ENCODE measurements at places on chromosomes 16 and 17.
A peak's percentile ranks its signal among the peaks of the same experiment; 100 is the strongest.

- DNase-seq: no peak
These were observed 109.3 kb upstream of the SOX9 start for GRCh38 chr17:72011561-72011960.

DNA sequence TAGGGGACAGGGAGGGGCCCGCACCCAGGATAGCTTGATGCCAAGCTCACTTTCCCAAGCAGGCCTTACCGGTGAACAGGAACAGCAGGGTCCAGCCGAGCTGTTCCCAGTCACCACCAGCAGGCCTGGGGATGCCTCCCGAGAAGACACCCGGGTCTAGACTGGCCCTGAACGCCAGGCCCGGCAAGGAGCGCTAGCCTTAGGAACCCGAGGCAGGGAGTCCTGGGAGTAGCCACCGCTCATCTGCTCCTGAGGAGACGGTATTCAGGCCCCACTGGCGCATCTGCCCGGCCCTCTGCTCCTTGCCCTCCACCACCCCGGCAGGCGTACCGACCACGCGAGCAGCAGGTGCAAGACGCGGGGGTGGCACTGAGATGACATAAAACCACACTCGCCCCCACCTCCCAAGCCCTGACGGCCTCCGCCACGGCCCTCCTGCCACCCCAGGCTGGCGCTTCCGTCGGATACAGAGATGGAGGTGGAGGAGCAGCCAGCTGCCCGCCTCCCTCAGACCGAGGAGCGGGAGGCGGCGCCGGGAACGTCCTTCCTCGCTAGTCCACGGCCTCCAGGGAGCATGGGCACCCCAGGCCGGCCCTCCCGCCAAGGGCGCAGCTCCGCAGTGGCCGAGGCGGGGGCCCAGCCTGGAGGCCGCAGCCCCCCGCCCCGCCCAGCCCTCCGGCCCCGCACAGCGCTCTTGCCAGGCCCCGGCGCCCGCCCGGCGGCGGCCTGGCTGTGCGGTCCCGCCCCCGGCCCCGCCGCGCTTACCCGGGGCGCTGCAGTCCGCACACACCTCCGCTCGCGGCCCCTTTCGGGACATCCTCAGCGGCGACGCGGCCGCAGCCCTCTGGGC, 661 bp downstream of the GIT1 start:
- DNase-seq: no peak

DNA sequence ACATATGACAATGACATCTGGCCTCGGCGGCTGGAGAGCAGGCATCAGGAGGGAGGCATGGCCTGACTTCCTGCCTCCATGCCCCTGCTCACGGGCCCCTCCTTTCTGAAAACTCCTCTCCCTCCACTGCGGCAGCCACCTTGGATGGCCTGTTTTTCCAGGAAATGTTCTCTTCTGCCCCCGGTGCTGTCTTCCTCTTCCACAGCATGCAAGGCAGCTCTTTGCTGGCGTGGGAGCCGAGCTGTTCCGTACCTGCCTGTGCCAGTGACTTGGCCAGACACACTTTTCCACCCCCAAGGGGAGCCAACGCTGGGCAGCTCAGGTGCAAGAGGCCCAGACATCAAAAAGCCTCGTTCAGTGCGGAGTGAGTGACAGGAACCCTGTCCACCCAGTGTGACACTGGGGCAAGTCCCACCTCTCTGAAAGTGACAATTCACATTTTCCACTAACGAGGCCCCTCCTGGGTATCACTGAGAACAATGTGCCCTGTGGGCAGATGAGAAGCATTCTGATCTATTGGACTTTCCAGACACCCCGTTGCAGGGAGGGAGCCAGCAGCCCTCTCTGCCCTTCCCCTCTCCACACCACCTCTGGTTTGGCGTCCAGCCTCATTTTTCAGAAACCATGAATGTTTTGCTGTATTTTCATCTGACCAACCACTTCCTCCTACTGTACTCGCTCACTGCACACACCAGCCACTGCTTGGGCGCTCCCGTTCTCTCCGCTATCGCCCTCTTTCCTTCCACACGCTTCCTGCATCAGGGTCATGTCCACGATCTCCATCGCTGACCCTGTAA, 31.2 kb downstream of the NSMCE1 start:
- DNase-seq: no peak

- no peak for DNase-seq
These were observed 1.6 kb upstream of the DECR2 start for GRCh38 chr16:400061-400591.

- DNase-seq: no peak
These were observed 7.1 kb upstream of the SAMD14 start for GRCh38 chr17:50137042-50137441.

GRCh38 chr16:88060524-88061219, 109.4 kb downstream of the BANP start:
- DNase-seq: no peak

DNA sequence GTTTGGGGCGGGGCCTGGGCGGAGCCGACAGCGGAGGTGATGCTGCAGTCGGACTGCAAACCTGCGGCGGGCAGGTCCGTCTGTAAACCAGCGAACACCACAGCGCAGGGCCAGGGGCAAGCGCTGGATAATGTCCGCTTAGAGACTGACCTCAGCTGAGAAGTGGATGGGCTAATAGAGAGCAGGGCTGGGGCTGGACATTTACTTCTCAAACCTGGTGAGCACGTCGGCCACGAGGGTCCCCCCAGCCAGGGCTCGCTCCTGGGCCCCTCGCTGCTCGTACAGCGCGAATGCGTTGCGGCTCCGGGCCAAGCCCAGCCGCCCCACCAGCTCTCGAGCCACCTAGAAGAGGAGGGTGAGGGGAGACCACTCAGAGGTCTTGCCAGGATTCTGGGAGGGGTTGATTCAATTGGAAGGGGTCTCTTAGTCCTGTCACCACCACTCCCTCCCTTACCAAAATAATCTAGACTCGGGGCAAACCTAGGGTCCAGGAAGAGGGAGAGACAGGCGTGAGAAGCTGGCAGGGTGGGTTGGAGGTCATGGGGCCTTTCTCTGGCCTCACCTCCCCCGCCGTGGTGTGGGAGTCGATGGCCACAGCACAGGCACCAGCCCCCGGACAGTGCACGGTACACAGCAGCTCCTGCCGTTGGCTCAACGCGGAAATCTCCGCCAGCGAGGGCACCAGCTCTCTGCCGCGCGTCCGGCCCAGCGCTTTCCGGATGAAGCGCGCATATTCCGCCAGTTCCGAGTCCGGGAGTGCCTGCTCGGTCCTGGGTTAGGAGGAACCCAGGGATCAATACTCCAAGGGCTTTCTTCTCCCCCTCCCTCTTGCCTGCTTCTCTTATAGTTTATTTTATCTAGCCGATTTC, 5.8 kb downstream of the PLEKHH3 start:
- DNase-seq: no peak

- no peak for DNase-seq
These were observed 100.2 kb downstream of the SYCE1L start for GRCh38 chr16:77299395-77299794.

DNA sequence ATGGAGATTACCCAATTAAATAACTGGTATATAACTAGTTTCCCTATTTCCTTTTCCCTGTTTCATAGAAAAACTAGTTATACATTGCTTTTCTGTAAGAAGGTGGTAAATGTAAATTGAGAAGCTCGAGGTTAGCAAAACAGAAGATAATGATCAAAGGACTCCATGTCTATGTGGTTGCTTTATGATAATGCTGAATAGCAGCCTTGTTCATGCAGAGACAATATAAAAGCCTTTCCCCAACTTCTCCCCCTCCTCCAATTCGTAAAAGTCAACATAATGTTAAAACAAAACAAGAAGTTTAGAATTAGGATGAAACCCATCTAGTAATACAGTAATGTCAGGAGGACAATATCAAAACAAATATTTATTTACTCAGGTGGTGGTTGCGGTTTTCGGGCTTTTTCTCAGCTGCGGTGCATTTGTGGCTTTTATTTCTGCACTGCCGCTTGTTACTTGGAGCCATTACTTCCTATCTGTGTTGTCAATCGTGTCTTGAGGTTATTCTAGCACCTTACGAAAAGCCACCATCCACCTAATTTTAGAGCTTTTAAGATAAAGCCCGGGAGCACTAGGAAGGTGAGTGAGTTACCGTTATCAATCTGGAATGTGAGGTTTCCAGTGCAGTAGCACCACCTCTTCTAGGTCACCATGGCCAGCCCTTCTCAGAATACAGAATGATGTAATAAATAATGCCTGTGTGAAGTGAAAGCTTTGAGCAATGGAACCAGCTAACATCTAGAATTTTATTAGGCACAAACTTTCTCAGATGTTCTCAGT, 297.5 kb downstream of the CDH13 start:
- no peak for DNase-seq

- DNase-seq: no peak
These were observed 620 bp downstream of the NOB1 start for GRCh38 chr16:69754143-69754468.

DNA sequence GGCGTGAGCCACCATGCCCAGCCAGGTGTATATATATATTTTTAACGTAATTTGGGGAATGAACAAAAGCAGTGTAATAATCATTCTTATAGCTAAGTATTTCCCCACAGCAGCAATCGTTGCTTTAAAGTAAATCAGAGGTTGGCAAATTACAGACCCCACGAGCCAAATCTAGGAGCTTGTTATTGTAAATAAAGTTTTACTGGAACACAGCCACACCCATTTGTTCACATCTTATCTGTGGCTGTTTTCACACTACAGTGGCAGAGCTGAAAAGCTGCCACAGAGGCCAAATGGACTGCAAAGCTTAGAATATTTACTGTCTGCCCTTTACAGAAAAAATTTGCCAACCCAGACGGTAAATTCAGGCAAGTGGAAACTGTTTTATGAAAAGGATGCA, 50.8 kb downstream of the RAB11FIP4 start:
- DNase-seq: no peak

- DNase-seq: no peak
These were observed 83.3 kb upstream of the CORO6 start for GRCh38 chr17:29706045-29706431.

DNA sequence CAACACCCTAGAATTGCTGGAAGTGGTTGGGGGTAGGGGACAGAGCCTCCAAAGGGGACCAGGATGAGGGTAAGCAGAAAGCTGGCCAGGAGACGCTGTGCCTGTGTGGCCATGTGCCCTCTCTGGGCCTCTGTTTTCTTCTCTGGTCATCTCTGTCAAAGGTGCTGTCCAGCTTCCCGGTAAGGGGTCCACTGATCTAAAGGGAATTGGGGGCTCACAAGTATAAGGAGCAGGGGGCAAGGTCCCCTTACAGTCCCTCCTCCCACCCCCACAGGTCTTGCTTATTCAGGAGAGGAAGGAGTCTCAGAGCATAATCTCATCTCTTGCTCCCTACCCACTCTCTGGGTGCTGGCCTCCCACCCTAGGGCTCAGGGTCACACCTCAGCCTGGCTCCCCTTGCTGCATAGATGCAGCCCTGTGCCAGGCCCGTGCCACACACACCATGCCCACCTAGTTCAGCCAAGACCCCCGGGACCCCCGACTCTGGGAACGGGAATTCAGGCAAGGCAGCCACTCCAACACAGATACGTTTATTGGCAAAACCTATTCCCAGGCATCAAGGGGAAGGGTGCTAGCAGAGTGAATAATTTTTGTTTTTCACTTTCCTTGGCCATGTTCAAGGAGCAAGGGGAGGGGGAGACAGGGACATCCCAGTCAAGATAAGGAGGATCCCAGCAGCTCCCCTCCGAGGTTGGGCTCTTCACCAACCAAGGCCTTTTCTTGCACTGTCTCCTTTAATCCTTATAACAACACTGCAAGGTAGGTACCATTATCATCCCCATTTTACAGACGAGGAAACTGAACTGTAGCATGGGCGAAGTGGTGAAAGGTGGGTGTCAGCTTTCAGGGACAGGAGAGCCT, 19.8 kb downstream of the SLC4A1 start:
- DNase-seq: no peak

GRCh38 chr17:76714822-76715495, 4.2 kb upstream of the MXRA7 start:
- DNase-seq: no peak

GRCh38 chr17:265718-266117, 84.3 kb upstream of the DOC2B start:
- DNase-seq: no peak

DNA sequence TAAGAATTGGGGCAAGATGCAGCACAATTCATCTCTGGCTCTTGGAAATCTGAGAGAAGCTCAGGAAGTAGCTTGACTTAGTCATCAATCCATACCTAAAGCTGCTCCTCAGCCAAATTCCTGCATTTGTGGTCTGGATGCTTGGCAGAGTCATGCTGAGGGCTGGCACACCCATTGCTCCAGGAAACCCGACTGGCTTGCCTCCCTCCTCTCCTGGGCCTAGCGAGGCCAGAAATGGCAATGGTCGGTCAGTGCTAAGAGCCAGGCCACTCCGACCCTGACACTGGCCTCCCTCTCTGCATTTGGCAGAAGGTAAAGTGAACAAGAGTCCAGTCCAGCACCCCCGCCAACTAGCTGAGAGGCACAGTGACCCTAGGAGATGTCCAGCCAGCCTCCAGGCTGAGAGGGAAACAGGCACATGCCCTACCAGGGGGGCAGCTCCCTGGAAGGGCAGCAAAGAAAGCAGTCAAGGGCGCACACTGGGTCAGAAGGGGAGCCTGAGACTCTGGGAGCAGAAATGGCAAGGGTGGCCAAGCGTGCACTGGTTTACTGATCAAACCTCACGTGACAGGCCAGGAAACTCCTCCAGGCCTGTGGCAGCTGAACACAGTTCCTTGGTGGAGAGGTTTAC, 10.0 kb downstream of the POLDIP2 start:
- DNase-seq: peak; percentile 89

Data from fibroblast of gingiva (primary cell).